Renal pelvis (tissue), 12 donors: ENCODE measurements at places on chromosomes 4 and X.

DNA sequence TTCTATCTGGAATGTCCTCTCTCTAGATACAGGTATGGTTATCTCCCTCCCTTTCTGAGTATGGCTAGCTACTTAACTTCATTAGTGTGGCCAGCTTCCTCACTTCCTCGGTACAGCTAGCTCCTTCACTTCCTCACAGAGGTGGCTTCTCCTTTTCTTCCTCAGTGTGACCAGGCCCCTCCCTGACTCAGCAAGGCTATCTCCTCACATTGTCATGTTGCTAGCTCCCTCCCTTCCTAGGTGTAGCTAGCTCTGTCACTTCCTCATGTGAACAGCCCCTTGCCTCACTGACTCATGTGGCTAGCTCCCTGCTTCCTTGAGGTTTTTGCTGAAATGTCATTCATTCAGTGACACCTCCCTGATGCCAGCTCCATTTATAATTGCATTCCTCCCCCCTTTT lies 67.3 kb upstream of the DDIT4L start:
- no peak for DNase-seq

DNA sequence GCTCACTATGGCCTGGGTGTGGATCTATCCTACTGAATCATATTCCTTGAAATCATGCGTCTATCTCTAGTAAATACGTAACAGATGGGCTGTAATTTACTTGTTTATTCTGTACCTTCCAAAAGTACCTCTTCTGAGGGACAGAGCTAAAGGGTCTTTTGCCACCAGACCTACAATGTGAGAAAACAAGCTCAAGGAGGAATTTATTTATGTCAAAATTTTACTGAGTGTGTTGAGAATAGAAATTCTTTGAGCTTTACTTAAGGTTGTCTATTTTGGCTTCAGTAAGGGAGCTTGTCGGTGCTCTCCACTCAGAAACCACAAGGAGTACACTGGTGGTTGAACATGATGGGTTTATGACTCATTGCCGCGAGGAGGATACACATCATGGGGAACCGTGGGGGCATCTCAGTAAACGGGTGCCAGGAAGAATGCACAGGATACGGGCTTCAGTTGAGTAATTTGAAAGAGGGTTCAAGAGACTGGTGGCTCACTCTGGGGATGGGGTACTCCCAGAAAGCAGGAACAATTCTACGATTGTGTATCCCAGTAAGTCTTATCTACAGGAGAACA lies 3.0 kb downstream of the ANK2 start:
- DNase-seq: no peak

DNA sequence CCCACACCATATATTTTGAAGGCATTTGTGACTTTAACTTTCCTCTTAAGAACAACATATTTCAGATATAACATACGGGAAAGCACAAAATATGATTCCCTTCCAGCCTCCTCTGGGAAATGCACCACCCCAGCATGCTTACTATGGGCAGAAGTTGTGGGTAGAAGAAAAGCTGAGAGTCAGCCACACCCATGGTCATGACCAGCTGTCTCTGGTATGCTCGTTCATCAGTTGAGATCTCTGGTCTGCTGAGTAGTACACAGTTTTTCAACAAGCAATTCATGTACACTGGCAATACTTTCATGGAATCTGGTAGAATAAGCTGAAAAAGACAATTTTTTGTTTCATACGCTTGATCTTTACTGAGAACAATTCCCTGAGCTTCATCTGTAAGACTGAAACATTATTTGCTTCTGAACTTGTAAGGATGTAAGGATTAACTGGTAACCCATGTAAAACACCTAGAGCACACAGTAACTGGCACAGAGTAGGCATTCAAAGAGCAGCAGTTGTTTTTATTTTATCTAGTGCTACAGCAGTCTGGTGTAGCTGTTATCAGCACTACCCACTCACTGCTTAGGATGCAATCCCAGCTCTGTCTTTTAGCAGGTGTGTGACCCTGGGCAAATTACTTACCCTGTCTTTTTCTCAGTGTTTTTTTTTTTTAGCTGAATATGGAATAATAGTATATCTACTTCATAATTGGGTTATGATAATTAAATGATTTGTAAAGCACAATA lies 47.6 kb downstream of the METTL14 start:
- no peak for DNase-seq

- no peak for DNase-seq
These were observed 18.4 kb downstream of the EFNB1 start for GRCh38 chrX:68847172-68847571.

DNA sequence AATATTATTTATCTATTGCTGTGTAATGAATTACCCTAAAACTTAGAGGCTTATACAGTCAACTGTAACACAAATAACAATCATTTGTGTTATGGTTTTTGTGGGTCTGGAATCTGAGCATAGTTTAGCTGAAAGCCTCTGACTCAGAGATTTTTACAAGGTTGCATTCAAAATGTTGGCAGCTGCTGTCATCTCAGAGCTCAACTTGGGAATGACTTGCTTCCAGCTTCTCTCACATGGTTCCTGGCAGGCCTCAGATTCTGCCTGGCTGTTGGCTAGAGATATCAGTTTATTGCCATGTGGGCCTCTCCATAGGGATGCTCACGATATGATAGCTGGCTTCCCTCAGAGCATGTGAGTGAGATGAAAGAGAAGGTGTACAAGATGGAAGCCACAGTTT lies 70.2 kb upstream of the BRWD3 start:
- no peak for DNase-seq

DNA sequence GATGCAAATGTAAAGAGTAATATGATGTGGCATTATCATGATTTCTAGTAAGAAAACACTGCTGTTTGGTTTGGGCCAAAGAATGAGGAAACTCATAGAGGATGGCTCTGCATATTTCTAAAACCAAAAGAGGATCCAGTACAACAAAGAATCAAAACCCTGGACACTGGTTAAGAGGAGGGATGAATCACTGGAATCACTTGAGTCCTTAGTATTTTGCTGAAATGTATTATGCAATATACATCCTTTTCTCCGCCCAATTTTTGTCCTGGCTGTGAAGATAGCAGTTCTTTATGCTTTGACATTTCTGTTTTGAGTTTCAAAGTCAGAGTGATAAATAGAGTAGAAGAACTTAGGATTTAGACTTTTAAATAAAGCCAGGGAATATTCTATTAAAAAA lies 345.9 kb downstream of the PACRGL start:
- no peak for DNase-seq

GRCh38 chrX:47722260-47722659 lies 63.3 kb upstream of the UXT start:
- DNase-seq: no peak

DNA sequence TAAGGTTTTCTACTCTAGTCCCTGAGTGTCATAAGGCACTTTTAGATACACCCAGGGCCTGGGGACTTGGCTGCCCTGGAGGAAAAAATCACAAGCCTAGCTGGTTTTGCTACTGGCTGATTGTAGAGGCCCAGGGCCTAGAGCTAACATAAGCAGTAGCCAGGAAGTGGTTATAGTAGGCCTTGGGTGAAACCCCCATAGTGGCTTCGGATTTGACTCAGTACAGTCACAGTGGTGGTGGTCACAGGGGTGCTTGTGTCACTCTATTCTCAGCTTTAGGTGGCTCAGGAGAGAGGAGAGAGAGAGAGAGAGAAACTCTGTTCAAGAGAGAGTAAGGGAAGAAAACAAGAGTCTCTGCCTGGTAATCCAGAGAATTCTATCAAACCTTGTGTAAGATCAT lies 194.5 kb upstream of the EDA2R start:
- DNase-seq: no peak

DNA sequence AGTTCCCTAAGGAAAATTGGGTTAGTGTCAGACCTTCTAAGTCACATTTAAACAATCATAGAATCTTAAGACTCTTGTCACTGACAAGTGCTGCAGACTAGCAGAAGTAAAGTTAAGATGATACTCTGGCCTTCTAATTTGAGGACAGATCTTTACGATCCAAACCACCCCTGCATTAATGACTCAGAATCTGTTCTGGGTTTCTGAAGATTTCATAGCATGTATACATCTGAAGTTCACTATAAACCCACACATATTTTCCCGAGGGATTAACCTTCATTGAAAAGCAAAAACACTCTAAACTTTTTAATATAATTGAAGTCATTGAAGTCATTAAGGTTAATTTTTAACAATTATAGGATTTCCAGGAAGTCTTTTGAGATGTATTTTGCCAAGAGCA lies 674.3 kb downstream of the IQCM start:
- no peak for DNase-seq

- DNase-seq: no peak
These were observed 4.0 kb upstream of the EGF start for GRCh38 chr4:109908731-109909130.

DNA sequence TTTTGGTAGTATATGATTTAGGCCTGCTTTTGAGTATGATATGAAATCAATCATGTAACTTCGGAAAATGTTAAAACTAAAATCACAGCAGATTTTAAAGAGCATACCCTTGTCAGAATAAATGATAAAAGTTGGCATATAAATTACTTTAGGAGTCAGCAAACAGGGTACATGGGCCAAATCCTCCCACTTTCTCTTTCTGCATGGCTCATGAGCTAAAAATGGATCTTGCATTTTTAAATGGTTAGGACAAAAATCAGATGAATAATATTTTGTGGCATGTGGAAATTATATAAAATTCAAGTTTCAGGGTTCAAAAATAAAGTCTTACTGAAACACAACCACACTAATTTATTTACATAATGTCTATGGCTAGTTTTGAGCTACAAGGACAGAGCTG lies 214.9 kb downstream of the GASK1B start:
- DNase-seq: no peak

DNA sequence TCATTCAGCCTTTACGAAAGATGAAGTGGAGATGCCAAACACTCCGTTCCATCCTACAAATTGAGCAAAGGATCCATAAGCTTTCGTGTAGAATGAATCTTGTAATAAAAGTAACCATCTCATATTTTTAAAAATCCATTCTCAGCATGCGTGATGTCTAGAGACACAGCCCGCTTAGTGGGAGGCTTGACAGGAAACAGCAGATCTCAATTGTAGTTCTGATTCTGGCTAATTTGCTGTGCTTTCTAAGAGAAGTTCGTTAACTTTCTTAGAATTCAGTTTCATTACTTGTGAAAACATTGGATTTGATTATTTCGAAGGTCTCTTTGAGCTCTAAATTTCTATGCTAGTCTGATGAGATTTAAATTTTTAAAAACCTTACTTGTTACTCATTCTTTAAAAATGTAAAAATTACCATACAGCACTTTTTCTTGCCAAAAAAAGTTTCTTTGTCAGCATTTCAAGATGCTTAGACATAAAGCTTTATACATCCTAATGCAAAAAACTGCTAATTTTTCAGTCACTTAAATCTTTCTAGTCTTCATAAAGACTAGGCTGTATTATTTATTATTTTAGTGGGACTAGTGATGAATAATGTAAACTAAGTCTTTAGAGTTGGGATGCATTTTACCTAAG lies 66.9 kb upstream of the NEIL3 start:
- DNase-seq: no peak

DNA sequence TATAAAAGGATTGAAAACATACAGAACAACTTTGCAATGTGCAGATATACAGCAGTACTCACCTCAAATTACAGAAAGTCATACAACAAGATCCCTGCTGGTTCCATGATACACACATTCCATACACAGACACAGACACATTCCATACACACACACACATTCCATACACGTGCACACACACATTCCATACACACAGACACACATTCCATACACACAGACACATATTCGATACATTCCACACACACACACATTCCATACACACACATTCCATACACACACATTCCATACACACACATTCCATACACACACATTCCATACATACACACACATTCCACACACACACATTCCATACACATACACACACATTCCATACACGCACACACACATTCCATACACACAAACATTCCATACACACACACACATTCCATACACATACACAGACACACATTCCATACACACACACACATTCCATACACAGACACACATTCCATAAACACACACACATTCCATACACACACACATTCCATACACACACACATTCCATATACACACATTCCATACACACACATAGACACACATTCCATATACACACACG lies 13.7 kb downstream of the LINC00632 start:
- DNase-seq: no peak
